ENCODE measurements at places on chromosomes 6 and 20.
A peak's percentile ranks its signal among the peaks of the same experiment; 100 is the strongest.

DNA sequence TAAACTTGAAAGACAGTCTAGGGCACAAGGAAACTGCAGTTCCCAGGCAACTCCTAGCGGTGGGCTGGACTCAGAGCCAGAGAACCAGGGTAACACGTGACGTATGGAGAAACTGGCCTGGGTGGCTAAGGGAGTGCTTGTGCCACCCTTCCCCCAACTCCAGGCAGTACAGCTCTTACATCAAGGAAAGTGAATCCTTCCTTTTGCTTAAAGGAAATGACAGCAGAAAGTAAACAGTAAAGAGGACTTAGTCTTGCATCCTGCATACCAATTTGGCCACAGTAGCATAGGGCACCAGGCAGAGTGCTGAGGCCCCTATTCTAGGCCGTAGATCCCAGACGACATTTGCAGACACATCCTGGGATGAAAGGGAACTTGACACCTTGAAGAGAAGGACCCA is 322.8 kb downstream of the CD109 start:
- DNase-seq, result no peak

DNA sequence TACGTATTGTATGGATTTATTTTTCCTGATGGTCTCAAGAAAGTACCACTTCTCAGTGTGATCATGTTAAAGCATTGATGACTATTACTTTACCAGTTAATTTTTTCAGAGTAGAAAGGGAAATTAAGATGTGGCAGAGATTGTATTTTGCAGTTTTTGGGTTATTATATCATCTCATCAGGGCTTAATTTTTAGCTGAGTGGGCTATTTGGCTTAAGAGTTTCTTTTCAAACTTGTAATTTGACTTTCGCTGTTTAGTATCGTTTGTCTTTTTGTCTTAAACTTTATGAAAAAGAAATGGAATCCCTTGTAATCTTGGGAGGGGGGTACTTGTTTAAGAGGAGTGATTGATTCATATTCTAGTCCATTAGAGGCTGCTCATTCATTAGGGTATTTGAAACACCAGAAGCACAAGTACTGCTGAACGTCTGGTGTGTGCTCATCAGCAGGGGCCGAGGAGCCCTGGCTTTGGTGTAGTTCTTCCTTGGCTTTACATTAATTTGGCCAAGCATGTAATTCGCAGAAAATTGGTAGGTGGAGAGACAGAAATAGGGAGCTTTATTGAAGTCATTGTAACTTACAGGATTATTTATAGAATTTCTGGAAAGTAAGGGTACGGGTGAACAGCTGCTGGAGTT is 112.4 kb downstream of the TIAM2 start:
- DNase-seq, result no peak

- no peak for DNase-seq
Observed at GRCh38 chr20:597560-597959, 12.5 kb downstream of the TCF15 start.

DNA sequence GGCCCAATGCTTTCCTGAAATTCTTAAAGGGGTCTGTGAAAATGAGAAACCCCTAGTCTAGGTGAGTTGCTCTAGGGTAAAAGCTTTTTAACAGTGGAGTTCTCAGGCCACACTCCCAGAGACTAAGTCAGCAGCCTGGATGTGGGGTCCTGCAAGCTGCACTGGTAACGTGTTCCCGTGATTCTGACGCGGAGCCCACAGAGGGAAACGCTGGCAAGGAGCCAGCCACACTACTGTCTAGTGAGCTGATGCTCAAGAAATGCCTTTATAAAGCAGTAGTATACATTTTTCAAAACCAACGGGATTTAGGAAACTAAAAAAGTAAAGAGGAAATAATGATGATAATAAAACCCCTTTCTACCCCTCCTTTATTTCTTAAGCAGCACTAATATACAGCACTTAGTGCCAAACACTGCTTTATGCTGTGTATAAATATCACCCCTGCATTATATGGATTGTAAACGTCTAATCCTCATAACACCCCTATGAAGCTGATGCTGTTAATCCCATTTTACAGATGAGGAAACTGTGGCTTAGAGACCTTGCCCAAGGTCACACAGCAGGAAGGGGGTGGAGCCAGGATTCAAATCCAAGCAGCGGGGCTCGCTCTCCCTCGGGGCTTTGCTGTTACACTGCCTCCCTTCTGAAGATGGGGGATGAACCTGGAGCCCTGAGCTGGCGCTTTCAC is 25.0 kb downstream of the KCNK15 start:
- DNase-seq, result no peak

- no peak for DNase-seq
Observed at GRCh38 chr6:121873595-121873994, 438.1 kb downstream of the GJA1 start.

GRCh38 chr20:58818586-58819285 is 32.0 kb downstream of the GNAS-AS1 start:
- DNase-seq, result peak; percentile 40

GRCh38 chr6:138188278-138188941 is 26.7 kb downstream of the ARFGEF3 start:
- no peak for DNase-seq

- no peak for DNase-seq
Observed at GRCh38 chr6:43510827-43511163, 649 bp upstream of the LRRC73 start.

- peak; percentile 96 for DNase-seq
Observed at GRCh38 chr6:33585403-33586107, 5.5 kb upstream of the BAK1 start.

DNA sequence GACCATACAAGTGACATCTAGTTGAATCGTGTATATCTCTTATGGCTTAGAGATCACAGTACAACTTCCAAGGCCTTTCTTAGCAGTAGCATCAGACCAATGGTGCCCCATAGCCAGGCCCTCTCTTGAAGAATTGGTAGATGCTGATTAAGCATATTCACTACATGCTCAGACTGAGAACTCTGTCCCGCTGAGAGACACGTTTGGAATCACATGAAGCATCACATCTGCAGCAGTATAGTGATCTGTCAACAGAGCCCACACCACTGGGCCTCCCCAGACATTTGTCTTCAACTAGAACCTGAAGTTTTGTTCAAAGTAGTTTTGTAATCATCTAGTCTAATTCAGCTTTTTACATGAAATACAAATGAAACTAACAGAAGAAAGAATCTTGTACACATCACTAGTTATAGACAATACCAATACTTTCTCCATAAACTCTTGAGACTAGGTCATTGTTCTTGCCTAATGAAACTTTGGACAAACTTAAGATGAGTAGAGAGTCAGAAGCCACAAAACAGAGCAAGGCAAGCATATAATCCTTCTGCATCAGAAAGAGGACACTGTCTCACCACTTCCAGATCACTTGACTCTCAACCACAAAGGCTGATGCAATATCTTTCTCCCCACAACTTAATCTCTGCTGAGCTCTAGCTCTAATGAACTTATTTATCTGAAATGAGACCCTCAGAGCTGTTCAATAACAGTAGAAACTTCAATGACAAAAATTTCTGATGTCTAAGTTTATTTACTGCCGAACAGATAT is 182.7 kb downstream of the TBX18 start:
- no peak for DNase-seq

All from CD8-positive, alpha-beta T cell (primary cell).